ENCODE measurements at places on chromosomes 2 and 18. TPM values are rescaled to one million over a fixed set of nuclear protein-coding genes. Genes with fewer than 3 reads are reported as not detected.

ITGA6 gene
- total RNA-seq, result 204 TPM

FOXI3 gene
- not detected for total RNA-seq

SPATA3 gene
- total RNA-seq, result not detected

CKAP2L gene
- 20.7 TPM for total RNA-seq

ZNF385B gene
- 0.81 TPM for total RNA-seq

HAAO gene
- not detected for total RNA-seq

STPG4 gene
- total RNA-seq, result not detected

FAP gene
- total RNA-seq, result not detected

AQP12B gene
- not detected for total RNA-seq

OR6B3 gene
- not detected for total RNA-seq

GALNT5 gene
- not detected for total RNA-seq

EPHA4 gene
- total RNA-seq, result 3.3 TPM

GALNT3 gene
- 44.8 TPM for total RNA-seq

REG3G gene
- not detected for total RNA-seq

SLC11A1 gene
- 0.17 TPM for total RNA-seq

GKN1 gene
- not detected for total RNA-seq

LYPD1 gene
- total RNA-seq, result 18.7 TPM

ANO7 gene
- 2.6 TPM for total RNA-seq

CHN1 gene
- 9.2 TPM for total RNA-seq

MALL gene
- 136 TPM for total RNA-seq

RPRM gene
- 1.4 TPM for total RNA-seq

RAB6C gene
- total RNA-seq, result not detected

CPS1 gene
- 17.9 TPM for total RNA-seq

EFR3B gene
- 4.6 TPM for total RNA-seq

C2orf15 gene
- 4.4 TPM for total RNA-seq

SPDYA gene
- 0.69 TPM for total RNA-seq

HDAC4 gene
- total RNA-seq, result 20.0 TPM

PCARE gene
- not detected for total RNA-seq

HOXD9 gene
- total RNA-seq, result not detected

TUBB8B gene
- not detected for total RNA-seq

ALMS1 gene
- 27.6 TPM for total RNA-seq

NUP35 gene
- 25.0 TPM for total RNA-seq

EXOC6B gene
- 28.0 TPM for total RNA-seq

UGT1A8 gene
- total RNA-seq, result 0.46 TPM

MPP4 gene
- 0.52 TPM for total RNA-seq

GULP1 gene
- total RNA-seq, result 23.1 TPM

GNAL gene
- total RNA-seq, result 0.23 TPM

SATB2 gene
- total RNA-seq, result 5.1 TPM

IFIH1 gene
- 7.8 TPM for total RNA-seq

GALR1 gene
- total RNA-seq, result not detected

SLC5A7 gene
- 0.06 TPM for total RNA-seq

MC2R gene
- total RNA-seq, result not detected

UPP2 gene
- not detected for total RNA-seq

SPR gene
- 69.4 TPM for total RNA-seq

ALK gene
- 0.87 TPM for total RNA-seq

FSHR gene
- not detected for total RNA-seq

MYCN gene
- not detected for total RNA-seq

FEV gene
- 0.07 TPM for total RNA-seq

REG3A gene
- total RNA-seq, result not detected

LBH gene
- total RNA-seq, result 0.40 TPM

GAREM2 gene
- 1.4 TPM for total RNA-seq
